ENCODE measurements at places on chromosomes 12 and 14. TPM values are rescaled to one million over a fixed set of nuclear protein-coding genes. Genes with fewer than 3 reads are reported as not detected.

The IFT81 gene
- total RNA-seq, result 1.7 TPM

The HOXC4 gene
- 1.5 TPM for total RNA-seq

The OTOGL gene
- not detected for total RNA-seq

The EIF4B gene
- 448 TPM for total RNA-seq

The ATL1 gene
- total RNA-seq, result 1.5 TPM

The CCDC88C gene
- 209 TPM for total RNA-seq

The TSHR gene
- 0.39 TPM for total RNA-seq

DNA sequence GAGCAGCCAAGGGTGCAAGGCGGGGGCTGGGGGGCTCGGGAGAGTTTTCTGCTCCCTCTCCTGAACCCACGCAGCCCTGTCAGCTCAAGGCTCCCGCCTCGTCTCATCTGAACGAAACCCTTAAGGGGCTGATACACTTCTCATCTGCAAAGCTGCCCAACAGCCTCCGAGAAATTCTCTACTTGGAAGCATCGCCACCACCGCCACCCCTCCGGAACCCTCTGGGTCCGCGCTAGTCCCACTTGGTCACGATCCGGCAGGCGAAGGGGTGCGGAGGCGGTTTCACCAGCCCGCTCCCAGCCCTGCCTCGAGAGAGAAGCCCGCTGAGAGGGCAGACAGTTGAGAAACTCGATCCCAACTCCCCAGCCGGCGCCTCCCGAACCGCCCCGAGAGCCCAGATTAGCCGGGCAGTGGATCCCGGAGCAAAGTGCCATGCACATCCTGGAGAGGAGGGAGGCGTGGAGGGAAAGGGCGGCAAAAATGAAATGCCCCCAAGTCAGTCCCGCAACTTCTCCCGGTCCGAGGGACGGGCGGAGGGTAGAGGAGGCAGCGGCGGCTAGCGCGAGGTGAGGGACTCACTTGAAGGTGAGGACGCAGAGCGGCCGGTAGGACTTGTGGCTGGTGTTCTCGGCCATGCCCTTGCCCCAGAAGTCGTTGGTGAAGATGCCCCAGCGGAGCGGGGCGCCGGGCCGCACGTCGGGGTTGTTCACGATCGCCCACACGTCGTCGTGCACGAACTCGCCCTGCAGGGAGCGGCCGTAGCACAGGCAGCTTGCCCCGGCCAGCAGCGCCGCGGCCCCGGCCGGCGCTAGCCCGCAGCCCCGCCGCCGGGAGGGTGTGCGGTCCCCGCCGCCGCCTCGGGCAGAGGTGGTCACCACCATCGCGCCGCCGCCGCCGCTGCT lies 620 bp downstream of the TMTC1 start:
- DNase-seq, result peak; percentile 32
- peaks cover 36% of the 10 kb centered on the region for H3K27me3 ChIP-seq
- H3K4me1 ChIP-seq, result no peaks in the 10 kb centered on the region
- no peak overlapping the region for H3K27ac ChIP-seq
- peak overlapping the region; percentile 25 for H3K4me3 ChIP-seq
- H3K36me3 ChIP-seq, result no peaks in the 10 kb centered on the region

GRCh38 chr14:69693145-69693544 lies 73.8 kb upstream of the SRSF5 start:
- H3K36me3 ChIP-seq, result peaks cover 23% of the 10 kb centered on the region
- no peak overlapping the region for H3K4me3 ChIP-seq
- DNase-seq, result no peak
- no peak overlapping the region for H3K27ac ChIP-seq
- peaks cover 37% of the 10 kb centered on the region for H3K4me1 ChIP-seq
- H3K27me3 ChIP-seq, result no peaks in the 10 kb centered on the region

DNA sequence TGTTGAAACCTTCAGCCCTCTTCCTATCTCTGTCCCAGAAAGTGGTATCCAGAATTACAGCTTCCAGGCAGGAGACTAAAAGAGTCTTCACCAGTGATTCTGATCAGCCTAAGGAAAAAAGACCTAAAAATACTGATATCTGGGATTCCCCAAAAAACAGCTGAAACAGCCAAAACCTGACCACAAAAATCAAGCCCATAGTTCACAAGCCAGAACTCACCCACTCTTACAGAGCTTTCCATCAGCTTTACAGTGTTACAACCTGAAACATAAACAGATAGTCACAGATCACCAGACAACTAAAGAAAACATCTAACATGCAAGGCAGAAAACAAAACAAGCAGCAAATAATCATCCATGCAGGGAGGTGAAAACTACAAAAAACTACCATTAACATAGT lies 26.0 kb upstream of the TSPAN8 start:
- no peaks in the 10 kb centered on the region for H3K27me3 ChIP-seq
- H3K27ac ChIP-seq, result no peak overlapping the region
- DNase-seq, result no peak
- no peaks in the 10 kb centered on the region for H3K36me3 ChIP-seq
- no peaks in the 10 kb centered on the region for H3K4me1 ChIP-seq

- H3K27me3 ChIP-seq, result peaks cover 9% of the 10 kb centered on the region
- H3K27ac ChIP-seq, result no peak overlapping the region
- H3K4me3 ChIP-seq, result no peak overlapping the region
- no peaks in the 10 kb centered on the region for H3K36me3 ChIP-seq
- DNase-seq, result no peak
Observed at GRCh38 chr12:25840678-25841465, 117.6 kb upstream of the RASSF8 start.

GRCh38 chr12:1880876-1881275 lies 37.6 kb downstream of the CACNA2D4 start:
- no peaks in the 10 kb centered on the region for H3K36me3 ChIP-seq
- no peak for DNase-seq
- no peaks in the 10 kb centered on the region for H3K4me1 ChIP-seq
- H3K4me3 ChIP-seq, result no peak overlapping the region
- no peak overlapping the region for H3K27ac ChIP-seq

DNA sequence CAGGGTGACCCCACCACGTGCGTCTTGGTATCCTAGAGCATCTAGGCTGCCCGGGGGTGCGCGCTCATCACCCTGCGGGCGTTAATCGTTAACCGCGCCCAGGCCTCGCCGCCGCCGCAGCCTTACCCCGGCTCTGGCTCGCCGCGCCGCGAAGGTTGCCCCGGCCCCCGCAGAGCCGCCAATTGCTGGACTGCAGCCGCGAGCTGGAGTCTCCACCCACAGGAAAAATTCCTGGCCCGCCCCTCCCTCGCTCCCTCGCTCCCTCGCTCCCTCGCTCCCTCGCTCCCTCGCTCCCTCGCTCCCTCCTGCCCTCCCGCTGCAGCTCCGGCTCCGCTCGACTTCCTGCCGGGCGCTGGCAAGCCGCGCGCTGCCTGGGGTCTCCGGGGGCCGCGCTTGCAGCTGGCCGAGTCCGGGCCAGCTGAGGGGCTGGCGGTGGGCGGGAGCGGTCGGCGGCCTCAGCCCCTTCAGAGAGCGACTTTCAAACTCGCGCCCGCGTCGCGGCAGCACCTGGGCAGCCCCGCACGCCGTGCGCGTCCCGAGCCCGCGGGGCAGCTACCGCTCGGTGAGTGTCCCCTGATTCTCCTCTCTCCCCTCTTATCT lies at the start of gene PLEKHG3:
PLEKHG3 (plus strand) TSS at position 282 of the 600 bp plus-strand sequence. CDS start 23,208 bp downstream, outside the sequence.
- H3K27ac ChIP-seq, result no peak within 1 kb of the TSS
- peak within 1 kb of the TSS; percentile 66 for H3K4me3 ChIP-seq
- H3K4me1 ChIP-seq, result peaks cover 32% of the 10 kb centered on the region
- H3K36me3 ChIP-seq, result no peaks in the 10 kb centered on the region
- peaks cover 73% of the 10 kb centered on the region for H3K27me3 ChIP-seq

DNA sequence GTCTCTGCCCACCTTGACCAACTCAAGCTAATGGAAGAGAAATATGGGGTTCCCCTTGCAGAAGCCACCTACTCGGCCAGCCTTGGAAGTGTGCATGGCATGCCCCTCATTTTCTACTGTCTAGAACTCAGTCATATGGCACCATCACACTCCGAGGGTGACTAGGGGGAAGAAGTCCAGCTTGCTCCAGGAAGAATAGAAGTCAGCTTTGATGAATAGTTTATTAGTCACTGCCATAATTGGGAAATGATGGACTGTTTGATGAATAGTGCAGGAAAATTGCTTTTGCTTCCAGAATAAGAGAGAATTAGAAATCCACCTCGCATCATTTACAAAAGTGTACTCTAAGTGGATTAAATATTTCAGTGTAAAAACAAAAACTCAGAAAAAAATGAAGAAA lies 1030.6 kb downstream of the VRK1 start:
- peaks cover 7% of the 10 kb centered on the region for H3K4me1 ChIP-seq
- peaks cover 4% of the 10 kb centered on the region for H3K36me3 ChIP-seq
- DNase-seq, result no peak

- H3K4me3 ChIP-seq, result no peak overlapping the region
- no peaks in the 10 kb centered on the region for H3K36me3 ChIP-seq
- H3K27me3 ChIP-seq, result peaks cover 16% of the 10 kb centered on the region
- no peak overlapping the region for H3K27ac ChIP-seq
- peaks cover 2% of the 10 kb centered on the region for H3K4me1 ChIP-seq
- no peak for DNase-seq
Observed at GRCh38 chr14:22794551-22794951, 20.7 kb downstream of the SLC7A7 start.

- H3K4me3 ChIP-seq, result no peak overlapping the region
- no peak for DNase-seq
- no peaks in the 10 kb centered on the region for H3K4me1 ChIP-seq
- no peaks in the 10 kb centered on the region for H3K36me3 ChIP-seq
- H3K27me3 ChIP-seq, result peaks cover 4% of the 10 kb centered on the region
Observed at GRCh38 chr12:94813314-94813713, 163.0 kb upstream of the TMCC3 start.

DNA sequence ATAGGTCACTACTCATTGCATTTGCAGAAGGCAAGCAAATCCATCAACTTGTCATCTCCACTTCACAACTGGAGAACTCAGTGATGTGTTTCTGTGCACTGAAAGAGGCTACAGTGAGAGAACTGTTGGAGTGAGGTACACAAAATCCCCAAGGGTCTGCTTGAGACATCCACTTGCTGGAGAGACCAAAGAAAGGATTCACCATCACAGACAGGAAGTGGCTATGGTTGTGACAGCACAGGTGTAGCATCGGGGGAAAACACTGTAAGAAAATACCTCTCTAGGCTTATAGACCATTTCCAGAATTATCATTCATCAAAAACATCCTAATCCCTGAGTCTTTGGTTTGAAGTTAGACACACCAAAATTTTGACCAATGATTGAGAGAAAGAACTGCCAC lies 201.3 kb upstream of the OR4E1 start:
- peaks cover 22% of the 10 kb centered on the region for H3K4me1 ChIP-seq
- no peaks in the 10 kb centered on the region for H3K36me3 ChIP-seq
- peak overlapping the region; percentile 80 for H3K27ac ChIP-seq
- H3K27me3 ChIP-seq, result peaks cover 2% of the 10 kb centered on the region
- peak overlapping the region; percentile 64 for H3K4me3 ChIP-seq
